Thoracic aorta (tissue), 2 donors: ENCODE measurements at places on chromosomes 3 and 15. TPM values are rescaled to one million over a fixed set of nuclear protein-coding genes. Genes with fewer than 3 reads are reported as not detected.

The MME gene
- total RNA-seq: 3.6 TPM

The ANKUB1 gene
- total RNA-seq: not detected

The SNTN gene
- total RNA-seq: not detected

The KLHL25 gene
- total RNA-seq: 18.1 TPM

The SCG5 gene
- total RNA-seq: 3.3 TPM
